GM19239 (cell line): ENCODE measurements at places on chromosomes 2 and 18.

DNA sequence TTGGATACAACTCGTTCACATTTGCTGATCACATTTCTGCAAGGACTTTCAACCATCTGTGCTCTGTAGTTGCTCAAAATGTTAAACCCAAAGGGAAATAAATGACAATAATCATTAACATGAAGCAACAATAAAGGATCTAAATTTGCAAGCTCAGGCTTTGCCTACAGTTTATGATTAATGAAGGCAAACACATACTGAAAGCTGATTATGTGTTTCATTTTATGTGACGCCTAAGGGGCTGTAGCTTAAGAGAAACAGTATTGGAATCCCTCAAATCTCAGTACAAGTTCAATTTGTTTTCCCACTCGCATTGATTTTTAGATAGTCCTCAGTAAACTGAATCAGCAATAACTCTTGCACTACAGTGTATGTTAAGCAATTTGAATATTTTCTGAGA is 160.3 kb upstream of the FSIP2 start:
- DNase-seq, result no peak

DNA sequence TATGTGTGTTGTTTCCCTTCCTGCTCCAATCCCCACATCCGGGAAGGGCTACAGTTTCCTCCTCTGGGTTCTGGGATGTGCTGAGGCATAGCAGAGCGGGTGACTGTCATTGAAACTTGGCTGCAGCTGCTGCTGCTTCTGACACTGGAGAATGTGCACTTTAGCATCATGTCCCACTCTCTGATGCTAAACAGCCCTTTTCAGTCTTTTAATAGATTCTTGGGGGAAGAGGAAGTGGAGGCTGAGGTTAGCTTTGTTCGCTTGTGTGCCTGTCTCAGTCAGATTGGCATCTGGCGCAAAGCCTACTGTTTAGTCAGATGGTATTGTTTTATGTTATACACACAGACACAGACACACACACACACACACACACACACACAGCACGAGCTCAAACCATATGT is 136.5 kb upstream of the RND3 start:
- no peak for DNase-seq

GRCh38 chr2:73291093-73291460 is 2.3 kb downstream of the EGR4 start:
- DNase-seq, result peak; percentile 41

DNA sequence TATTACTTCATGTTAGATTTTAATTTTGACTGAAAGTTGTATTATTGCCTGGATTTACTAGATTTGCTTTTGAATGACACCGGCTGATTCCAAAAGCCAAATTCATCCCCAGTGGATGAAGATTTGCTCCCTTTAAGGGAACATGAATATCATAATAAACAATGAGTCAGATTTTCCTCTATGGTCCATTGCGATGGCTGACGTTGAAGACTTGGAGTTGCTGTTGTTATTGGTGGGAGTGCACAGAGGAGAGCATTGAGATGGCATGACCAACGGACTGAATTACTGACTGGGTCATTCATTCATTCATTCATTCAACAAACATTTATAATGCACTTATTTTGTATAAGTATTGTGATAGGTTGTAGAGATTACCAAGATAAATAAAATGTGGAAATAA is 33.4 kb upstream of the LYPD1 start:
- no peak for DNase-seq

GRCh38 chr18:46732201-46732600 is 24.7 kb downstream of the ST8SIA5 start:
- no peak for DNase-seq

- DNase-seq, result no peak
Measured at GRCh38 chr2:212328136-212328535, 210.5 kb downstream of the ERBB4 start.

DNA sequence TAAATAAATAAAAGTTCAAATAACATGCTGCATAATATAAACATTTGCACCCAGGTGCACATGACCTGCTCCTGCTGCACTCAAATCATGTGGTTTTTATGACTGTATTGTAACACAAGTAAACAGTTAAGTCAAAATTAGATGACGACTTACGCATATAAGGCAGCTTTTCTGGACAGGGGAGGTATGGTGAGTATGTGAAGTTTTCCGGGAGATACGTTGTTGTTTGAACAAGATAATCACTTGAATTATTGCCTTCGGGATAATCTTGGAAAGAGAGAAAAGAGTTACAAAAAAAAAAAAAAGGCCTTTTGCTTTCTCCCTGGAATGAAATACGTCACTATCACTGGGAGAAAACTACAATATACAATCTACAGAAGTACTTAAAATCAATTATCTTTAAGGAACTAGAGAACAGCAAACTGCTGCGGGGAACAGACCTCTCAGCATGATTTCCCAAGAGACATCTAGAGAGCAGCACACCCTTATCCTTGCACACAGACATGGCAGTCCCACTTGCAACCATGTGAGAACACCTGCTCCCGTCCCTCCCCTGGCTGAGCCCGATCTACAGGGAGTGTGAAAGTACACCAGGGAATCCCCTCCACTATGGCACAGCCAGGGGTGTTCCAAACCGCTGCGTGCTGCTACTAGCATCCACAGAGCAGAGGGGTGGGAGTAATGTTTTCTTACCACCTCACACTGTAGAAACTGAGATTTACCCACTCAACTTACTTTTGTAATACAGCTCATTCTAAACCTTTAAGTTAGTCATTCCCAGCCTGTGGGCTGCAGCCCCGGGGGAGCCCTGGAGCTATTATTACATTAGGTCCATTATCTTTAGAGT is 26.3 kb downstream of the B4GALT6 start:
- no peak for DNase-seq

DNA sequence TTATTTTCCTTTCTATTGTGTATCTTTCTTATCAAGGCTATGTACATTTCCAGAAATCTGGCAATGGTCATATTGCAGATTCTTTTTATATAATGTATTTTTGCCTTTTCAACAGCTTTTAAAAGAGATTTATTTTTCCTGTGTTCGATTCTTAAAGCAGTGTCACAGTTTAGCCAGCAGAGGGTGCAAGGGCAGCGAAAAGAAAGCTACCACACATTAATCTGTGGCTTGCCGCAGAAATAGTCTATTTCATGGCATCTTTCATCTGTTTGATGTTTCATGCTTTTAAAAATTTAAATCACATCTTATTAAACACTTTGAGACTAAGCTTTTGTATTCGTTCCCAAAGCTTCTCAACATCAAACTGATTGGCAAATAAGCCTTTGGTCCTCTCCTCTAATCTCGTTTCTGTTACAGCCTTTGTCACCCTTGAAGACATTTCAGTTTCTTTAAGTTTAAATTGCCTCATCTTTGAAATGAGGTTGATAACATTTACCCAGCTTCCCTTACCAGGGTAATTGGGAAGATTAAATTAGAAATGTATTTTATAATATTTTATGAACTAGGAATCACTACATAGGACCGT is 73.3 kb downstream of the PIK3C3 start:
- no peak for DNase-seq

DNA sequence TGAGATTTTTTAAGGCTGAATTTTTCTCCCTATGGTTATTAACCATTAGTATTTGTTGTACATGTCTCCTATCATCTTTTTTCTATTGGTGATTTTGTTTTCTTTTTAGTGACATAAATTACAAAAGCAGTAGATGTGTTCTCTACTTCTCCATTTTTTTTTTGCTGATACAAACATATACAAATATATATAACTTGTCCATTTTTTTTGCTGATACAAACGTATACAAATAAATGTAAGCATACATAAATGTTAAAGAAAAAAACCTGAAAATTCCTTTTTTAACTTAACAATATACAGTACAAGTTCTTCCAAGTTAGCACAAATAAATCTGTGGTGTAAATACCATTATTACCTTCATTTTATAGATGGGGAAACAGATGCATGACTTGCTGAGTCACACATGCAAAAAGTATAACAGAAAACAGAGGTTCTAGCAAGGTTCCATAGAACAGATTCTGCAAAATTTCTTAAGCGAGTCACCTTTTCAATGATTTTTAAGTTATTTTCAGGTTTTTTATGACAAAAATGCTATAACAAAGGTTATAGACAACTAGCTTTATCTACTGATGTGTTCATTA is 2.1 kb downstream of the MSGN1 start:
- no peak for DNase-seq

DNA sequence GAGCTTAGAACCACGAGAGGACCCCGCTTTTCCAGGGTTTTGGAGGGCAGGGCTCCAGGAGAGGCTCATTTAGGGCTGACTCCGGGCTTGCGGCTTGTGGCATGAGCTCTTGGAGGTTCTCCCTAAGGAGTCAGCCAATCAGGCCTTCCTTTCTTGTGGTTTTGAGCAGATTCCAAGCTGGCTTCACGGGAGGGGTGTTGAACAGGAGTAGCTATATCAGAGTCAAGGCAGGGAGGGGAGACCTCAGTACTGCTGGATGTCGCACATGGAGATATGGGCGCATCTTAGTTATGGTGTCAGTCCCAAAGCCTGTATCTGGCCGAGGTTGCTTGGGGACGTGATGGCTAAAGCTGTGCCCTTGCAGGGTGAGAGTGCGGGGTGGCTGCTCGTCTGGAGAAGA is 98.6 kb downstream of the AGAP1 start:
- no peak for DNase-seq
